ENCODE measurements at places on chromosomes 1 and 21.
A peak's percentile ranks its signal among the peaks of the same experiment; 100 is the strongest.

DNA sequence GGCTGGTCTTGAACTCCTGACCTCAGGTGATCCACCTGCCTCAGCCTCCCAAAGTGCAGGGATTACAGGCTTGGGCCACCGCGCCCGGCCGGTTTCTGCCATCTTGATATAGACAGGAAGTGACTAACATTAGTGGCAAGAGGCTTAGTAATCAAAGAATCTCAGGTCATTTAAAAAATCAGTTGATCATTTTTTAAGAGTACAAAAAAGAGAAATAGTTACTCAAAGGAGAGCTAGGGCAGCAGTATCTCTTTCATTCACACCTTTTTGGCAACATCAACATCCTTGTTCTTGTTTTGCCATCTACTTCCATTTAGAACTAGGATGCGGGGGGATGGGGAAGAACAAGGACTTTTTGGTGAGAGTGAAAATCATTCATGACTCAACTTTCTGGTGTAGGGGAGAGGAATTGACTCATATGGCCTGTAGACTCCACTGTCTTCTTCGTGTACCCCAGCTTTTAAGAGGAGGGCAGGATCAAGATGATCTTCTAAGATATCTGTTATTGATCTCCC, 8.8 kb downstream of the FCRLB start:
- no peak for DNase-seq

DNA sequence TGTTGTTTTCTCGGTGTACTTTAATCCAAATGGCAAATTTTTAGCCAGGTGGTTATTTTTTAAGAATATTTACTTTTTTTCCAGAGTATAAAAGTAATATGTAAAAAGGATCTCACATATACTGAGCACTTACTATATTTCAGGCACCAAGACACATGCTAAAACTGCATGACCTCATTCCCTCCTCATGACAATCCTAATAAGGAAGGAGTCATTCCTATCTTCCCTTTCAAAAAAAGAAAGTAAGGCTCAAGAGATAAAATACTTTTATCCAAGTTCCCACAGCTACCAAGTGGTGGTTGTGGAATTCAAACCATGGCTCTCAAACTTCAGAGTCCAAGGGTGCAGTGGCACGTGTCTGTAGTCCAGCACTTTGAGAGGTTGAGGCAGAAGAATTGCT, 19.4 kb downstream of the ATP2B4 start:
- no peak for DNase-seq

DNA sequence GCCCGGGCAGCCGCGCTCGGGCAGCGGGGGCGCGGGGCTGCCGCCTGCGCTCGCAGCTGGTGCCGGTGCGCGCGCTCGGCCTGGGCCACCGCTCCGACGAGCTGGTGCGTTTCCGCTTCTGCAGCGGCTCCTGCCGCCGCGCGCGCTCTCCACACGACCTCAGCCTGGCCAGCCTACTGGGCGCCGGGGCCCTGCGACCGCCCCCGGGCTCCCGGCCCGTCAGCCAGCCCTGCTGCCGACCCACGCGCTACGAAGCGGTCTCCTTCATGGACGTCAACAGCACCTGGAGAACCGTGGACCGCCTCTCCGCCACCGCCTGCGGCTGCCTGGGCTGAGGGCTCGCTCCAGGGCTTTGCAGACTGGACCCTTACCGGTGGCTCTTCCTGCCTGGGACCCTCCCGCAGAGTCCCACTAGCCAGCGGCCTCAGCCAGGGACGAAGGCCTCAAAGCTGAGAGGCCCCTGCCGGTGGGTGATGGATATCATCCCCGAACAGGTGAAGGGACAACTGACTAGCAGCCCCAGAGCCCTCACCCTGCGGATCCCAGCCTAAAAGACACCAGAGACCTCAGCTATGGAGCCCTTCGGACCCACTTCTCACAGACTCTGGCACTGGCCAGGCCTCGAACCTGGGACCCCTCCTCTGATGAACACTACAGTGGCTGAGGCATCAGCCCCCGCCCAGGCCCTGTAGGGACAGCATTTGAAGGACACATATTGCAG, 3.0 kb downstream of the ARTN start:
- DNase-seq, result peak; percentile 76

DNA sequence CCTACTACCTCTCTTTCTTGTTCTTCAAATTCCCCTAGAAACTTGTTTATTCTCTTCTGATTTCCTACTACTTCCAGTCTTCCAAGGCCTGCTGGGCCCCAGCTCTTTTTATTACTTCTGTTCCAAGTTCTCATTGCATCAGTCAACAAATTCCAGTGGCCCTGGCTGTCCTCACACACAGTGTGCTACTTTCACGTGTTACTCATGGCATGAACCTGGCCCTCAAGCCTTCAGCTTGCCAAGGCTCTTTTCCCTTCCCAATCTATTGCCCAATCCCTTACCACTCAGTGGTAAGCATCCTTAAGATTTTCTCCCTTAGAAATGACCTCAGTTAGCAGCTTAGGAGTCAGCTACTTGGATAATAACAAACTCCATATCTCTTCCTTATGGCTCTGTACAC, 613.5 kb downstream of the LMO4 start:
- DNase-seq, result no peak

DNA sequence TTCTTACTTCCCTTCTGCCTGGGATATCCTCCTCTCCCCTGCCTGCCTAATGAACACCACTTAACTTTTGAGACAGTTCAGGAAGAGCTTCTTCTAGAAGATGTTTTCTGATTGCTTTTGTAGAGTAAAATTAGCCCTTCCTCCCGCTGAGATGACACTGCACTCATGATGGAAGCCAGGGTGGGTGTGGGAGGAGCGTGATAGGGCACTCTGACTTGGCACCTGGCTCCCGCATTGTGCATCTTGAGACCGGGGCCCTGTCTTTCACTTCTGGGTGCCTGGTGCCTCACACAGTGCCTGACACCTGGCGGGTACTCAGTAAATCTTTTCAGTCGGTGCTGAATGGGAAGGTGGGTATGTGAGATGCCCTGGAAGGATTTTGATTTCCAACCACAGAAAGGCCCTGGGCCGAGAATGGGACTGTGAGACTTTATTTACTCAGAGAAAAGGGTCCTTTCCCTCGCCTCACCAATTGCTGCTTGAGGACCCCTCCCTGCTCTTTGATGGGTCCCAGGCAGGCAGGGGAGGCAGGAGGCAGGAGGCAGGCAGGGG, 6.8 kb downstream of the THEM5 start:
- no peak for DNase-seq

Data from ELF-1 (cell line).